Panc1 (cell line): ENCODE measurements at places on chromosomes 12 and 14.

DNA sequence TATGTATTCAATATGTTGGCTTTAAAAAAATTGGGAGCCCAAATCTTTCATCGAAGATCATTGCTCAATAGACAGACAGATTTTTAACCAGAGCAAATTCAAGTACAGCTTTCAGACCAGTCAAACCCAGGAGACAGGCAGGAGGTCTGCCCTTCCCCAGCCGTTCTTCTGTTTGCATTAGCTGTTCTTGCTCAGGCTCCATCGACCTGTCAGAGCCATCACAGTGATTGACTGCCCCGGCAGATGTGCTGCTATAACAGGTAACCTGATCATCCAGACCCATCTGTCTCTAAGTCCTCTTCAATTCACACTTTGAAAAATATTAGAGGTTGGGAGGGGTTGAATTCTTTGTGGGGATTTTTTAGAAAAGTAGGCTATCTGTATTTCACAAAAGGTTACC, 453.5 kb downstream of the FOXG1 start:
- no peak for DNase-seq

DNA sequence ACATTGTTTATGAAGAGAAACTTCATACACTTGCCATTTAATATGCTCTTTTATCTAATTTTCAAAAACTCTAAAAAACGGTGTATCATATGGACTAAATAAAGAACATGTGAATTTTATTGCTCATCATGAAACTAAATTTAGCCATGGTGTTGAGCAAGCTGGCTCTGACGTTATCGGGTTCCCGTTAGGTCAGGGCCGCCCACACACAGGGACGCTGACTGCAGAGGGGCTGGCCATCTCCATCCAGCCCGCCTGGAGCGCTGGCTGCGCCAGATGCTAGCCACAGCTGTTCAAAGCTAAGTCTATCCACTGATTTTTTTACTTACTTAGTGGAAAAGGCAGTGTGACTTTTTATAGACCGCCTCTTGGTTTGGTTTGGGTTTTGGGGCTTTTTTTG, 36.5 kb upstream of the DYNC1H1 start:
- no peak for DNase-seq

DNA sequence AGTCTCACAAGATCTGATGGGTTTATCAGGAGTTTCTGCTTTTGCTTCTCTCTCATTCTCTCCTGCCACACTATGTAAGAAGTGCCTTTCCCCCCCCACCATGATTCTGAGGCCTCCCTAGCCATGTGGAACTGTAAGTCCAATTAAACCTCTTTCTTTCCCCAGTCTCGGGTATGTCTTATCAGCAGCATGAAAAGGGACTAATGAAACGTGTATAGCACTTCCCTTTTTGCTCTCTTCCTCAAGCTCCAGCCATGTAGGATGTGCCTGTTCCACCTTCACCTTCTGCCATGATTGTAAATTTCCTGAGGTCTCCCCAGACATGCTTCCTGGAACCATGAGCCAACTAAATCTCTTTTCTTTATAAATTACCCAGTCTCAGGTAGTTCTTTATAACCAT, 7.0 kb upstream of the CRACR2A start:
- DNase-seq: no peak

GRCh38 chr14:90567191-90567590, 170.4 kb downstream of the CALM1 start:
- no peak for DNase-seq

- DNase-seq: no peak
Observed at GRCh38 chr14:32413967-32414640, 85.0 kb downstream of the AKAP6 start.

GRCh38 chr14:72907886-72908285, 14.0 kb upstream of the DPF3 start:
- no peak for DNase-seq

DNA sequence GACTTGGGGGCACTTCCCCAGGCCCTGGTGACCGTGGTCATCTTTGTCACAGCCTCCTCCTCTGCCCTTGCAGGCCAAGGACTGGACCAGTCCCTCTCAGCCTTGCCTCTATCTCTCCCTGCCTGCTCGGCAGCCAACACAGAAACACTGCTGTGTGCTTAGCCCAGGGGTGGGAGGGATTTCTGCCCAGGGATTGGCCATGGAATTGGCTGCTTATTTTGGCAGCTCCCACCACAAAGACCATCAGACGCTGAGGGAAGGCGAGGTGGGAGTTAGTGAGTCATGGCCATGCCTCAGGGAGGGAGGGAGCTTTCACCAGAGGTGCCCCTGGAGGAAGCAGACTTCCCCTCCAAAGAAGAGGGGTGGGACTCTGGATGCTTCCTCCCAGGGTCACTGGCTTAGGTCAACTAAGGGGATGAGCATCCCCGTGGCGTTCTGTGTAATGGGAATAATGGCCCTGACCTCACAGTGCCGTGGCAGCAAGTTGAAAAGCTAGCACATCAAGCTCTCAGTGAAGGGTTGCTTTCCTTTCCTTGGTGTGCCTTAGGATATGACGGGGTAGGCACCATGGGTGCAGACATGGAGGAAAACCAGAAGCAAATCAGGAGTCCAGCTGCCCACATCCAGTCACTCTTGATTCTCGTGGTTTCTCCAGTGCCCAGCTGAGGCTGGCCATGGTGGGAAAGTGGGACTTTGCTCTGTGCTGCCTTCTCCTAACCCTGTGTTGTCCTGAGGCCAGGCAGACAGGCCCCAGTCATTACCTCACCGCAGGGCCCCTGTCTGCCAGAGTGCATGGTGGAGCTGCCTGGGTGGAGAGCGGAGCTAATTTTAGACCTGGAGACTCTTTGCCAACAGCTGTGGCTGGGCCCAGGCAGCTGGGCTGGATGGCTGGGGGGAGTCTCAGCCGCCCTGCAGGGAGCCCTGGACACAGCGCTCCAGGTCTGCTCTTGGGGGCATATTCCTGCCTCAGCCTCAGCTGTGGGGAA, 21.4 kb downstream of the B4GALNT3 start:
- DNase-seq: no peak

DNA sequence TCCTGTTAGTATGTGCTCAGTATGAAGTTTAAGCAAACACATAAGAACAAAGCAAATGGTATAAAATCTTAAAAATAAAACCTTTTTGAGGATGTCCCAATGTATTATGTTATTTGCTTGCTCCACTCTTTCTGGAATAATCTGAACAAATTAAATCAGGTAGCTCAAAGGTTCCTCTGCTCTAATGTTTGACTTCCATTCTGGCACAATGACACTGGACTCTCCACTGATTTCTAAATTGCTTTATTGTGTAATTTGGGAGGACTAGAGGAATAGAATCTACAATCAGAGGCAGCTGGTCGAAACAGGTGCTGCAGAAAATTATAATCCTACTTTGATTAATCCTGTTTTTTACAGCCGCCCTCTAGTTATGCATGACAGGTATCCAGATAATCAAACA, 523.7 kb upstream of the FOXG1 start:
- DNase-seq: no peak

DNA sequence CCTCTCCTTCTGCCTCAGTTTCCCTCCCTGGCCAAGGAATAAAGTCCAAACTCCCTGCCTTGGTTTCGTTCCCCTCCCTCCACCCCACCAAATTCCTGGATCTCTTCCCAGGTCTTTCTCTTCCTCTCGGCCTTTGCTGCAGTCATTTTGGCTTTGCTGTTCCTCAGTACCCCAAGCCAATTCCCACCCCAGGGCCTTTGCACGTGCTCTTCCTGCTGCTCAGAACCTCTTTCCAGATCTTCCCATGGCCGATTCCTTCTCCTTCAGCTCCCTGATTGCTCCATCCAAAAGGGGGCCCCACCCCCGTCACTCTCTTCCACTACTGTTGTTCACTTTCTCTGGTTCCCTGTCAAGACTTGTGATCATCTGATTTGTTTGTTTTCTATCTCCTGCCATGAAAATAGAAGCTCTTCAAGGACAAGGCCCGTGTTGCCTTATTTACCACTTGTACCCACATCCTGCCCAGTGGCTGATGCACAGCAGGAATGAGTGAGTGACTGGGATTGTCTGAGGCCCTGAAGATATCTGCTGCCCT, 3.1 kb downstream of the HNF1A start:
- DNase-seq: no peak

- DNase-seq: no peak
Observed at GRCh38 chr14:55201219-55202101, 10.1 kb upstream of the DLGAP5 start.

DNA sequence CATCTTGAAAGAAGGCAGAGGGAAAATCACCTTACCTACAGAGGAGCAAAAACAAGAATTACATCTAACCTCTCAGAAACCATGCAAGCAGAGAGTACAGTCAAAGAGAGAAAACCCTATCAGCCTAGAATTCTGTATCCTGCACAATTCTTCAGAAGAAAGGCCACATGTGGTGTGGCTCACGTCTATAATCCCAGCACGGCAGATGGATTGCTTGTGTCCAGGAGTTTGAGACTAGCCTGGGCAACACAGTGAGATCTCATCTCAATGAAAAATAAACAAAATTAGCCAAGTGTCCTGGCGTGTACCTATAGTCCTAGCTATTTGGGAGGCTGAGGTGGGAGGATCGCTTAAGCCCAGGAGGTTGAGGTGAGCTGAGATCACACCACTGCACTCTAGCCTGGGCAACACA, 48.2 kb downstream of the ATF7 start:
- DNase-seq: no peak

DNA sequence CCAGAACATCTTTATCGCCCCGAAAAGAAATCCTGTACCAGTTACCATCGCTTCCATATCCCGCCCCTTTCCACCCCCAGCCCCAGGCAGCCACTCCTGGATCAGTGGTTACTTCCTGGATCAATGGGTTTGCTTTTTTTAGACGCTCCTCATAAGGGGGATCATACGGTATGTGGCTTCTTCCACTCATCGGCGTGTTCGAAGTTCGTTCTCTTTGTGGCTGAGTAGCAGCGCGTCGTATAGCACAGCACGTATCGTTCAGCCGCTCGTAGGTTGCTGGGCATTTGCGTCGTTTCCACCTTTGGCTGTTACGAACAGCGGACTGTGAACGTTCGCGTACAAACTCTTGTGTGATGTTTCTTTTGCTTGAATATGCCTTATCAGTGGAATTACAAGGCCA, 1.8 kb downstream of the NOC4L start:
- no peak for DNase-seq

DNA sequence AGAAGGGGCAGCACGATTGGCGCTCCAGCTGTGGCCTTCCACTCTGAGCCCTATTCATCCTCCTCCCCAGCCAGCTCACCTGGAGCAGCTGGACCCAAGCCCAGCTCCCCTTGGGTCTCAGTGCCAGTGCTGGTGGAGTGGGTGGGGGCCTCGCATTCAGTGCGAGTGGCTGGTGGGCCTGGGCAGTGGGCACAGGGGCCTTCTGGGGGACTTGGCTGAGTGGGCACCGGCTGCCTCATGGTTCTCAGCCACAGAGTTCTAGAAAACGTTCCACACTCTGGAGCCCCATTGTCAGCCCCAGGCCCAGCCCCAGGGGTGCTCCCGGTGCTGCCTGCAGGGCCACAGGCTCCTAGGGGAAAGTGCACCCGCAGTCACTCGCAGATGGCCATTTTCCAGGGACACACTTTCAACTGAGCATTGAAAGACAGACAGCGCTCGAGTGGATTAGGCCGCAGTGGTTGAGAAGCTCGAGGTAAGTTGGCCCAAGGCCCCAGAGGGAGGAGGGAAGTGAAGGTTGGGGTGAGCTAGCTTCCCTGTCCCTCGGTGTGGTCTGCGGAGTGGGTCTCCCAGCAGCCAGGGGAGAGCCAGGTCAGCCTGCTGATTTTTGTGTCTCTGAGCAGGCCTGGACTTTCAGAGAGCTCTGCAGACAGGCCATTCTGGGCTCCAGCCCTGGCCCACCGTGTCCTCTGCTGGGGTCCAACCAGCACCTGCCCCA, 3.8 kb downstream of the CLBA1 start:
- DNase-seq: no peak

- no peak for DNase-seq
Observed at GRCh38 chr14:105199093-105199492, 18.0 kb upstream of the NUDT14 start.

DNA sequence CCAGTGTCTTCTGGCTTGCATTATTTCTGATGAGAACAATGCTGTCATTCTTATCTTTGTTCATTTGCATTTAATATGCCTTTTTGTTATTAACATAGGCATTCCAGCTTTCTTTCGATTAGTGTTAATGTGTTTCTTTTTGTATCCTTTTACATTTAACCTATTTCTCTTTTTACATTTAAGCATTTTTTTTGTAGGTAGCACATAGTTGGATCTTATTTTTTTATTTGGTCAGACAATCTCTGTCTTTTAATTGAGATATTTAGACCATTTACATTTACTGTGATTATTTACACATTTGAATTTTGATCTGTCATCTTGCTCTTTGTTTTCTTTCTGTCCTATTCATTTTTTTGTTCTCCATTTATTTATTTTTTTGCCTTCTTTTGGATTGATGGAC, 14.5 kb upstream of the KIF26A start:
- DNase-seq: no peak

- no peak for DNase-seq
Observed at GRCh38 chr14:21993070-21993469, 319.5 kb upstream of the OR4E1 start.

- no peak for DNase-seq
Observed at GRCh38 chr14:61074852-61075251, 93.8 kb downstream of the SLC38A6 start.

DNA sequence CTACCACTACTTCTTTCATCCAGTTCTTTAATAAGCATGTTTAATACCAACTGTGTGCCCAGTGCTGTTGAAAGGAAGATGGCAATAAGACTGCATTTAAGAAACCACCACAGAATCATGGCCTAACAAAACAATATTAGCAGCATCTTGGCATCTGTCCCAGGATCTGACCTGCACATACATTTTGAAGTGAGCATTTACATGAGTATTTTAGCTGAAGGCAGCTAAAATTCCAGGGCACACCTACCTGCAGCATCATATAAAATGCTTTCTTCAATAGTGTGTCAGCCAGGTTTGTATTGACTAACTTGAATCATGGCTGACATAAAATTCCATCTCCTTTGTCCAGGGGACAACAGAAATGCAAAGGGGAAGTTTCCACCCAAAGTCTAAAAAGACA, 65.0 kb upstream of the ARHGAP5 start:
- no peak for DNase-seq

GRCh38 chr12:3313675-3314663, 177.0 kb upstream of the PRMT8 start:
- no peak for DNase-seq

DNA sequence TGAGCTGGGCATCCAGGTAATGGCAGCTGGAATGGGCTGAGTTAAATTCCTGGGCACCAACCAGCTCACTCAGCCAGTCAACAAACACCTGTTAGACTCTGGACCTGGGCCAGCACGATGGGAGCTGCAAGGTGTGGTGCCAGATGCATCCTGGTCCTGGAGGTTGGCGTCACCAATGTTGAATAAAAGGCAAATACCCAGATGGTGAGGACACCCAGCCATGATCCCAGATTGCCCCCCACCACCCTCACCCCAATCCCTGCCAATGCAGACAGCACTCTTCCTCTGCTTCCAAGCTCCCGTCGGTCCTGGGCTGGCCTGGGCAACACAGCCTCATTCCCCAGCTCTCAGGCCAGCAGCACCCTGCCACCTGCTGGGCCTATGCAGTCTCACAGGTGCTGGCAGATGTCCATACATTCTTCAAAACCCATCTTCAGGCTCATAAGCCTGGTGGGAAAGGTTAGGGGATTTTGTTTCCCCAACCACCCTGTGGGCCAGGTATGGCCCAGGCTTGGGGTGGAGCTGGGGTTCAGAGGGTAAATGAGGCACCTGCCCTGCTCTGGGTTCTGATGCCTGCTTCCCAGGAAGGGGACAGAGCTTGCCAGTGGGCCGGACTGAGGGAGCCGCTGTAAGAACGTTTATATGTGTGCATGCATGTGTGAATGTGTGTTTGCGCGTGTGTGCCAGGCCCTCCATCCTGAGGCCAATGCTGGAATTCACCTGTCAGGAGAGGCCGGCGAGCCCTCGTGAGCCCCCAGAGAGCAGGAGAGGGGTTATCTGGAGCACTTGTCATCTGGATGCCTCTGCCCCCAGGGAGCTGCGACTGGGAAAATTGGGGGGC, 58.0 kb downstream of the LGMN start:
- DNase-seq: no peak

- DNase-seq: no peak
Observed at GRCh38 chr14:51318813-51319597, 79.0 kb downstream of the TMX1 start.
